ENCODE measurements at places on chromosomes 11 and 22. TPM values are rescaled to one million over a fixed set of nuclear protein-coding genes. Genes with fewer than 3 reads are reported as not detected.

GRIA4 gene
- total RNA-seq, result not detected

POTEH gene
- 0.27 TPM for total RNA-seq

EIF4ENIF1 gene
- total RNA-seq, result 12.4 TPM

KCTD14 gene
- total RNA-seq, result 15.0 TPM

DEPDC7 gene
- total RNA-seq, result 2.6 TPM

DNAJB7 gene
- not detected for total RNA-seq

TBX10 gene
- not detected for total RNA-seq

GDPD5 gene
- total RNA-seq, result 53.2 TPM

GRCh38 chr11:61392981-61393595, 701 bp downstream of the TMEM216 start:
- DNase-seq, result no peak

- DNase-seq, result peak; percentile 61
These were observed 71.2 kb downstream of the LRRC32 start for GRCh38 chr11:76599041-76600013.

GRCh38 chr11:125564357-125564756, 4.9 kb upstream of the EI24 start:
- DNase-seq, result no peak

- DNase-seq, result no peak
These were observed 700 bp upstream of the STX3 start for GRCh38 chr11:59754494-59754858.

GRCh38 chr22:41123151-41123550, 30.8 kb downstream of the EP300 start:
- DNase-seq, result peak; percentile 29

DNA sequence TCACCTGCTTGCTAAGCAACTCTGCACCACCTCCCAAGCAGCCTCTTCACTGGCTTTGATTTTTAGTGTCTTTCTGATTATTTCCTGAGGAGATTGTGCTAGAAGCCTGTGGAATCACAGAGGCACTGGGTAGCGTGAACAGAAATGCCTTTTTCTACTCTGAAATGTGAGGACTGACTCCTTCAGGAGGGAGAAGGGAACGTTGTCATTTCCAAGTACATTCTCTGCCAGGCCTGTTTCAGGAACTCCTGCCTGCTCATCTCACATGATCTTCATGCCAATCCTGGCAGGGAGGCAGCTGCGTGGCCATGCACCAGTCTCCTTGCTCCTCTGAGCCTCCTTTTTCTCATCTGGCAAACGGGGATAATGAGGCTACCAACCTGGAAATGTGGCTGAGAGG, 49.8 kb upstream of the PRDM11 start:
- DNase-seq, result no peak

GRCh38 chr11:65108469-65109123, 3.1 kb upstream of the TM7SF2 start:
- DNase-seq, result no peak

GRCh38 chr11:83002053-83002452, 69.6 kb downstream of the RAB30 start:
- DNase-seq, result no peak

- DNase-seq, result no peak
These were observed 30.1 kb downstream of the ELFN2 start for GRCh38 chr22:37397226-37397625.

GRCh38 chr22:20803696-20804324, 29.9 kb downstream of the SERPIND1 start:
- DNase-seq, result no peak

DNA sequence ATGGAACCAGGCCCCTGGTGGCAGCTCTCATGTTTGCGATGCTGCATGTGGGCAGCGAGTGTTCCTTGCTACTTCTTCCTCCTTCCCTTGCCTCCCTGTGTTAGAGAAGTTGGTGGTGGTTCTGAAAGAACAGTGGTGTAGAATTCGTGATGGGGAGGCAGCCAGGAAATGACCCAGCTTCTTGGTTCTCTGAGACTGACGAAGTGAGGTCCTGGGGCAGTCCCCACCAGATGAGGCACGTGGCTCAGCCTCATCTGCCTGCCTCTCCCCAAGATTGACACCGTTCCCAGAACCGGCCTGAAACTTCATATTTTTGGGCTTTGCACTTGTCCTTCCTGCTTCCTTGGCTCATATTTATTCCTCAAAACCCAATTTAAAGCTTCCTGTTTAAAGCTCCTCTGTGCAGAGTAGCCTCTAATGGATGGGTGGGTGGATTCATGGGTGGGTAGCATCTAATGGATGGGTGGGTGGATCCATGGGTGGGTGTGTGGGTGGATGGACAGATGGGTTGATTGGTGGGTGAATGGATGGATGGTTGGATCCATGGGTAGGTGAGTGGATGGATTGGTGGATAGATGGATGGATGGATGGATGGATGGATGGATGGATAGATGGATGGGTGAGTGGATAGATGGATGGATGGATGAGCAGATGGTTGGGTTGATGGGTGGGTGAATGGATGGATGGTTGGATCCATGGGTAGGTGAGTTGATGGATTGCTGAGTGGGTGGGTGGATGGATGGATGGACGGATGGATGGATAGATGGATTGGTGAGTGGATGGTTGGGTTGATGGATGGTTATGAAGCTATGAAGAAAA, 77.3 kb upstream of the ATXN10 start:
- no peak for DNase-seq

DNA sequence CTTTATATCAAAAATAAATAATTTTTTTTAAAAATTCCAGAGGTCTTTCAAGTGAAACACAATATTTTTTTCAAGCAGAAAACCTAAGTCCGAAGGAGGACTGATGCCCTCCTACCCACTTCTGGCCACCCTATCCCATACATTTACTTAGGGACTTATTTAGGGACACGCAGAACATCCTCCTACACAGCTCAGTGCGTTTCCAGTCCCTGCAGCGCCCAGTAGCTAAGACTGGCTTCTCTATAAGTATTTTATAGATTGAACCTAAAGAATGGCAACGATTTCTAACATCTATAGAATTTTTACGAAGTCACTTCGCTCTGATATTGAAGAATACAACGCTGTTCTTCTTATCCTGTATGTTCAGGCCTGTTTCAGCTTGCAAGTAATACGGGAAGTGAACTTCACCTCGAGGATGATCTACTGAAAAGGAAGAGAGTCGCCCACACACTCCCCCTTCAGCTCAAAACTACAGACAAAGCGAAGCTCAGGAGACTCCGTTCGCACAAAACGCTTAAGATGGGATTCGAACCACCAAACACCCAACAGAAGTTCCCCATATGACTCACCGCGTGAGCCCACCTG, 328 bp downstream of the CHEK2 start:
- DNase-seq, result no peak

DNA sequence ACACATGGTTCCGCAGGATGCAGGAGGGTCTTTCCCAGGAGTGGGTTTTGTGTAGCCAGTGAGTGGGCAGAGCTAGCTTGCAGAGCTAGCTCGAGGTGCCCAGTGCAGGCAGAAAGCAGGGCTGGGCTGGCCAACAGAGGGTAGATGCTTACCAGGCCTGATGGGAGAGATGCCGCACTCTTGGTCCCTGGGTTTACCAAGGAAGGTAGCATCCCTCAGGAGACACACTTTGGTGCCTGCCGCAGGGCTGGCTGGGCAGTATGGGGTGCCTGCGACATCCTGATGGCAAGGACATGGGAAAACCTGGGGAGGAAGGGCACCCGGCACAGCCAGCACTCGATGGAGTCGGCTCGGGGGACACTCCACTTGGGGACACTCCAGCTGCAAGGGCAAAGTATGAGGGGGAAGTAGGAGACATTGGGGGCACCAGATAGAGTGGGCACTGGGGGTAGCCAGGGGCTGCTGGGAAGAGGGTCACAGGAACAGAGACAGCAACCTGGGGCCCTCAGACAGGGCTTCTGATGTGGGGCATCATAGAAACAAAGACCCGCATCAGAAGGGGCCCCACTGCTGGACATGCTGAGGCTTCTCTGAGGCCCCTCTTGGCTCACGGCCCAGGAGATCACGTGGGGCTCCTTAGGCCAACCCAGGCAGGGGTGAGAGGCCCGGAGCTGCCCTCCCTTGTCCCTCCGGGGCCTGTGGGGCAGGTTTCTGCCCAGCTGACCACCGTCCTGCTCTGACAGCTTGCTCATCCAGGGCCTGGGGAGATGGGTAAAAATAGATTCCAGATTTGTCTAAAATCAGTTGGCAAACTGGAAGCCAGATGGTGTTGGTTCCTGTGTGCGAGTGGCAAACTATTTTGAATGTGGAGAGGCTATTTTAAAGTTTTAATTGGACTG, 89.8 kb downstream of the MORC2 start:
- no peak for DNase-seq

- no peak for DNase-seq
These were observed 24.4 kb upstream of the FBLN1 start for GRCh38 chr22:45478108-45478771.

DNA sequence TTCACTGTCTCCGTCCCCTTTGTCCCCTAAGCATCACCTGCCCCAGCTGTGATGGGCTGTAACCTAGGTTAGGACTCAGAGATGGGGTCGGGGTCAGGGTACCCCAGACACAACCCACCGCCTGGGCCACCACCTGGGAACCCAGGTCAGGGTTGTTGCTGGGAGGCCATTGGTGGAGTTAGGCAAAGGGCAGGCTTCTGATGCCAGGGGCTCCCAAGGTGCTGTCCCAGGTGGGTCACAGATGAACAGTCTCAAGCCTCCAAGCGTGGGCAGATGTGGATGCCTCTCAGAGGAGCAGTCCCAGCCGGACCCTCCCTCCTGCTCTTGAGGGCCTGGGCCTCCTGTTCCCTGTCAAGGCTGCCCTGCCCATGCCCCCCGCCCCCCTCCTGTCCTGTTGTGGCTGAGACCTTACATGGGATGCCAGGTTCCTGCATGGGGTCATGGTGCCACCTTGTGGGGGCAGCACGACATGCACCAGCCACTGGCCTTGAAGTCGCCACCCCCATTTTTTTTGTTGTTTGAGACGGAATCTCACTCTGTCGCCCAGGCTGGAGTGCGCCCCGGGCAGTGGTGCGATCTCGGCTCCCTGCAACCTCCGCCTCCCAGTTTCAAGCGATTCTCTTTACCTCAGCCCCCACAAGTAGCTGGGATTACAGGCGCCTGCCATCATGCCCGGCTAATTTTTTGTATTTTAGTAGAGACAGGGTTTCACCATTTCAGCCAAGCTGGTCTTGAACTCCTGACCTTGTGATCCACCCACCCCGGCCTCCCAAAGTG, 12.1 kb downstream of the GATD1 start:
- DNase-seq, result peak; percentile 53

Data from HT1080 (cell line).